IPS DF 19.7 (cell line): ENCODE measurements at places on chromosomes 16 and 17.

GRCh38 chr17:59695945-59696681 is 11.1 kb downstream of the PTRH2 start:
- no peak for DNase-seq

- DNase-seq, result no peak
These were observed 108.5 kb upstream of the CACNG5 start for GRCh38 chr17:66726371-66726770.

GRCh38 chr16:86476956-86477534 is 33.3 kb upstream of the FOXF1 start:
- DNase-seq, result no peak

GRCh38 chr16:71369494-71369893 is 11.0 kb downstream of the CALB2 start:
- DNase-seq, result no peak

DNA sequence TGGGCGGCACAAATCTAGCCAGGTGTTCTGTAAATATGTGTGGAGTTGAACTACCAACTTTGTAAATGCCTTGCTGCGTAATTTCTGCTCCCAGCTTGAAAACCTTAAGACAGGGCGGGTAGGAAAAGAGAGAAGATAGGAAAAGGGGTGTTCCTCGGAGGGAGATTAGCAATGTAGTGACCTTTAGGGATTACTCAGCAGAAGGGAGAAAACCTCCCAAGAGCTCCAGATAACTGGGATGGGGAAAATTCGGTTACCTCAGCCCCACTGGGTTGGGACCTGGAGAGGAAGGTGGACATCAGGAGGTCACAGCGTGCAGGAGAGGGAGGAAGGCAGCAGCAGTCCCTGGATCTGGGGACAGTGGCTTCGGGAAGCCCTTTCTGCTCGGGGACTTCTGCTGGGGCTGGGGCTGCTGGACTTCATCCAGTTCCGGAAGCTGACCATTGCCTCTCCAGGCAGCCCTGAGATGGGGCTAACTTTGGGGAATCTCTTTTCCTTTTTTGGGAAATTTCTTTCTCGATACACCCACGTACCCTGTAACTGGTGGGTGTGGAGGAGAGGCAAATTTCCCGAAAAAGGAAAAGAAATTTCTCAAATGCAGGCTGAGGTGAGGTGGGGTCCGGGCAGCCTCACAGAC is 39.2 kb downstream of the MPRIP start:
- no peak for DNase-seq

GRCh38 chr16:50910736-50911100 is 168.8 kb downstream of the CYLD start:
- DNase-seq, result no peak

GRCh38 chr16:75485230-75486013 is 9.8 kb downstream of the CHST6 start:
- no peak for DNase-seq

- DNase-seq, result no peak
These were observed 737.5 kb downstream of the KCNJ2 start for GRCh38 chr17:70906808-70907207.

GRCh38 chr16:71916397-71916920 is 21.1 kb downstream of the IST1 start:
- DNase-seq, result no peak

GRCh38 chr17:15944759-15945526 is at the start of gene ADORA2B:
ADORA2B (plus strand) TSS chr17:15945130; CDS start chr17:15945249, 119 bp downstream.
- no peak for DNase-seq

DNA sequence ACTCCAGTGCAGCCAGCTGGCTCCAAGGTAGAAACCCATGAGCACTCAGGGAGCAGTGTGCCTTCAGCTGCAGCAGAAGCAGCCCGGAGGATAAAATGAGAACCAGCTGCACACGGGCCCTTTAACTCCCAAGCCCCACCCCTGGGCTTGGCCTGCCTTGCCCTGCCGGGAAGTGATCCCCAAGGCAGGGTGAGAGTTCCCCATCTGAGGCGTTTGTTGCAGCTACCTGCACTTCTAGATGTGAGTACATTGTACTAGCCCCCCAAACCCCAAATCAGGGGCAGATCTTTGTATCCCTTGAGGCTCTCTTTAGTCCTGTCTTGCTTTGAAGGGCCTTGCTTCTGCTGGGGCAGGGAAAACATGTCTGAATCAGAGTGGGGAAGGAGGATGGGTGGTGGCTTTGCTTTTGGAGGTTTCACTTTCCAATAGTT is at the start of gene MVP:
Gene MVP (plus strand): TSS at position 192 of the 431 bp plus-strand sequence. CDS start 10,088 bp downstream, outside the sequence.
- DNase-seq, result no peak

DNA sequence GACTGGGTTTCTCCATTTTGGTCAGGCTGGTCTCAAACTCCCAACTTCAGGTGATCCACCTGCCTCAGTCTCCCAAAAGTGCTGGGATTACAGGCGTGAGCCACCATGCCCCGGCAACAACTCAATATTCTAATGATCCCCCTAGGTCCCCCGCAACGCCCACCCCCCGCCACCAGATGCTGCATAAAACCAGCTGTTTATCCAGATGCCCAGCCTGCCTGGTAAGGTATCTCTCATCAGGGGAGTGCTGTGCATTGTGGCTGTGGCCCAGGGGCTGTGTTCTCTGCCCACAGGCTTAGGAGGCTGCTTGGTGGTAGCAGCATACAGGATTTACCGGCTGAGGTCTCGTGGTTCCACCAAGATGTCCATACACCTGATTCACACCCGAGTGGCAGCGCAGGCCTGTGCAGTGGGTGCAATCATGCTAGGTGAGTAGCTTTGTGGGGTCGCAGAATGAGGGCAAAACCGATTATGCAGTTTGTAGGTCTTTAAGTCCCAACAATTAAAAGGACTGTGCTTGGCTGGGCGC is 1.3 kb downstream of the HIGD1B start:
- no peak for DNase-seq
